ENCODE measurements at places on chromosomes 12 and 14.

DNA sequence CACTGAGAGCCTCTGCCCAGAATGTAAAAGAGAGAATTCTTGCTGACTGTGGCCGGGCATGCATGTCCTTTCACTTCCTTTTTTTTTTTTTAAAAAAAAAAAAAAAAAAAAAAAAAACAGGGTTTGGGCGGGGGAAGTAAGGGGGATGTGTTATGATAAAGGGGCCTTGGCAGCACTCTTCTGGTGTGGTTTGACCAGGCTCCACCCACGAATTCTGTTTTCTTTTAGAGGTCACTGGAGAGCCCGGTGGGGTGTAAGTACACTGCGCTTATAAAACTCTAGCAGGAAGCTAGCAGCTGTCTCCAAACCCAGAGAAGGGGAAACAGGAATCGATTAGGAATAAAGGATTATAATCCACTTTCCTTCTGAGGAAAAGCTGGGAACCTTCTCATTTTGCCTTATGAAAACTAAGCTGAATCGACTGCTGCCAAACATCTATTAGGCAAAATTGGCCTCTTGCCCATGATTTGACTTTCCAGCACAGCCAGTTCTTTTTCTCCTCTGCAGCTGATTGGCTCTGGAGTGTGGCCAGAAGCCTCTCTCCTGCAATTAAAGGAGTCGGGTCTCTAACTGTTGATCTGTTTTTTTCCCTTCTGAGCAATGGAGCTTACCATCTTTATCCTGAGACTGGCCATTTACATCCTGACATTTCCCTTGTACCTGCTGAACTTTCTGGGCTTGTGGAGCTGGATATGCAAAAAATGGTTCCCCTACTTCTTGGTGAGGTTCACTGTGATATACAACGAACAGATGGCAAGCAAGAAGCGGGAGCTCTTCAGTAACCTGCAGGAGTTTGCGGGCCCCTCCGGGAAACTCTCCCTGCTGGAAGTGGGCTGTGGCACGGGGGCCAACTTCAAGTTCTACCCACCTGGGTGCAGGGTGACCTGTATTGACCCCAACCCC lies 27.7 kb upstream of the HIGD1C start:
- DNase-seq: peak; percentile 83

GRCh38 chr12:68425998-68426397 lies 93.8 kb upstream of the MDM1 start:
- DNase-seq: no peak

- DNase-seq: no peak
These were observed 349.9 kb downstream of the C12orf50 start for GRCh38 chr12:87679251-87679650.

GRCh38 chr14:98242903-98243302 lies 1029.1 kb downstream of the BCL11B start:
- no peak for DNase-seq
